ENCODE measurements at places on chromosomes 4 and X.

DNA sequence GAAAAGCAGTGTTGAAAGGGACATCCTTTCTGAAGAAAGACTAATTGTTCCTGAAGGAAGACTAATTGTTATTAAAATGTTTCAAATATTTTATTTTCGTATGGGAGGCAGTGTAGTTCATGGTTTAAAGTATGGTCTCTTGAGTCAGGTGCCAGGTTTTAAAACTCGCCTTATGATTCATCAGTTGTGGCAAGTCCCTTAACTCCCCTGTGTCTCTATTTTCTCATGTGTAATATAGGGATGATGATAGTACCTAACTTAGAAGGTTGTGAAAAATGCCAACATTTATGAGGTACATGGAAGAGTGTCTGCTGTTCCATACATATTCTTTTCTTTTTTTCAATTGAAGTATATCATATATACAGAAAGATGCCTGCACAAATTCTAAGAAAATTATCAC is 414.2 kb upstream of the DIPK2B start:
- DNase-seq, result no peak

- no peak for DNase-seq
Observed at GRCh38 chrX:40104985-40105834, 7.5 kb upstream of the BCOR start.

DNA sequence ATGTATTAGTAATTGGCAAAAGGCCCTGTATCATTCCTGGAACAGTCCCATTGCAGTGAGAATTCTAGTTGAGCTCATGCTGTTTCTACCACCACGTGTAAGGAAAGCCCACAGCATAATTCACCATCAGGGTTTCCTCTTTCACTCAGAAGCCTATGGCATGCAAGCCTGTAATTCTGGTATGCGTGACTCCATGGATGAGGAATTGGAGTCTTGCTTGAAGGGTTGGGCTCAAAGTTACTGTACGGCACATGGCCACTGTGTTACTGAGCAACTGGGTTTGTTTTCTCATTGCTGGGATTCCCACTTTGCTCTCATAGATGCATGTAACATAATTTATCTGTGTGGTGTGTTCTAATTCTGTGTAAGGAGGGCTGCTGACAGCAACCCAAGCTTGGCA is 132.3 kb upstream of the NR3C2 start:
- no peak for DNase-seq

DNA sequence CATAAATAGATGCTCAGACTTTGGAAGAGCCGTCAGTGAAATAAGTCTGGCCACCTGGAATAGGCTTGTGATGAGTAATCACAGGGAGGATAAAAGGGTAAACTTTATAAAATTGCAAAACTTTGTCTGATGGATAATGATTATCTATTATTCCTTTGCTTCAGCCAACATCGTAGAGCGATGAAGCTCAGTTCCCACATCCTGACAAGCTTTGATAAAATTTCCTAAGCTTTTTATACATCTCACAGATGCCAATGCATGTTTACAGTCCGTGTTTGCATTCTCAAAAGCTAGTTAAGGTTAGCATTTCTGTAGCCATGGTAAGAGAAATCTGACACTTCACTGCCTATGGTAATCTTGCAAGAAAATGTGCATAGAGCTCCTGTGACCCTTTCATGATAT is 15.4 kb upstream of the UGDH start:
- no peak for DNase-seq

DNA sequence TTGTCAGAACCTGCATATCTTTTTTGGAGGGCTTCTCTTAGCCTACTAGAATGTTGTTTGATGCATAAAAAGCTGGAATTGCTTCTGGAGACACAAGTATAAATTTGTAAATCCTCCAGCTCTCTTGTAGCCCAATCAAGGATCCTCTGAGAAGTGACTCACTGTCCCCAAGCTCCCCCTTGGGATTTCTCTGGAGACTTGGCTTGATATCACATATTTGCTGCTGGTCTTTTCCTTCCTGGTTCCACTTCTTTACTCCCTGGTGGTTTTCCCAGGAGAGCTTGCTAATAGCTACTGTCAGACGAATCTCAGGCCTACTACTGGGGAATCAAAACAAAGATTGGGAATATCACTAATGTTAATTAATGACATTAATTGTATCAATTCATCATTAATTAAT is 173.1 kb downstream of the STK32B start:
- no peak for DNase-seq

GRCh38 chr4:40334591-40335524 is at the start of gene CHRNA9:
Gene CHRNA9 (plus strand): TSS chr4:40335333. CDS start chr4:40335468, 135 bp downstream.
- DNase-seq, result no peak

- DNase-seq, result no peak
Observed at GRCh38 chr4:4271912-4272311, 18.0 kb downstream of the LYAR start.

DNA sequence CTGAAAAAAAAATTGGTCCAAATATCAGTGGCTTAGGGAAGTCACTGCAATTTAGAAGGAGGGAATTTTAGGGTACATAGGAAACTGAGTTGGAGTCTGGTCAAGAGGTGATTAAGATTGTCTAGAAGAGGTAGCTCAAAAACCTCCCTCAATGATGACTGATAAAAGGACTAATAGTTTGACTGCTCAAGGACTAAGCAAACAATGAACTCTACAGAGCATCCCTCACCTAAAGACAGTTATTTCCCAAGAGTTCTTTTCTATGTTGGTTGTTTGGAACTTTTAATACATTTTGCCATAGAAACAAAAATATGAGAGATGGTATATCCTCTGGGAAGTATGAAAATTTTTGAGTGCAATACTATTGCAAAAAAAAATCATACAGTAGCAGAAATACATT is 35.7 kb downstream of the MAOB start:
- no peak for DNase-seq

DNA sequence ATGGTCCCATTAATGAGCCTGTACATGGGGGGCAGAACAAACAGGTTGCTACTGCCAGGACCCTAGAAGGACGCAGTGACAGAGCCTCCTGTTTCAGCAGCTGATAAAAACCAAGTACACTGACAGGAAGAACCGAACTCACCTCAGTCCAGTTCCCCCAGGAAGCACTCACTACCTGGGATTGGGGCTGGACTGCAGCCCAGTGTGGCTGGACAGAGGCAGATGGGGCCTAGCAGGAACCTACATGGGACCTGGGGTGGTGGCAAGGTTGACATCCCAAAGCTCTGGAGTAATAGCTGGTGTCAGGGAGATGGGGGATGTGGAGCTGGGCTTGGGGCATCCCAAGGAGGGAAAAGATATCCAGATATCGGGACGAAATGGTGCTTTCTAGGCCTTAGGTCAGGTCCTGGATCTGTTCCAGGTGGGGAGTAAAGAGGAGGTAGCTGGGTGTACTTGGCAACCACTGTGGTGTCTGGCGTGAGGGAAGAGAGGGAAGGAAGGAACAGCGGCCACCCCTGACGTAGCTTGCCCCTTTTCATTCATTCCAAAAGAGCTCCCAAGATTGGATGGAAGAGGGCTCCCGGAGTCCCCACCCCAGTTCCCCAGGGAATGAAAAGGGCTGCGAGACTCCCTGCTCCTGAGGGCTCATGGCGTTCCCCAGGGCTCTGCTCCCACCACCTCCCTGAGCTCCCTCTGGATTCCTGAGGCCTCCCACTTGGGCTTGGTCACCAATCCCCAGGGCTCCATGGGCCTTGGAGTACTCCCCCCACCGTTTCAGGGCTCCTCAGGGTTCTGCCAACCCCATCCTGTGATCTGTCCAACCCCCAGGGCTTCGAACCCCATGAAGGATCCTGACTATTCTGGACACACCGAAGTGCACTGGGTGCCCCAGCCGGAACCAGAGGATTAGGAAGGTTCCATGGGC is 4.5 kb downstream of the EMD start:
- DNase-seq, result no peak

DNA sequence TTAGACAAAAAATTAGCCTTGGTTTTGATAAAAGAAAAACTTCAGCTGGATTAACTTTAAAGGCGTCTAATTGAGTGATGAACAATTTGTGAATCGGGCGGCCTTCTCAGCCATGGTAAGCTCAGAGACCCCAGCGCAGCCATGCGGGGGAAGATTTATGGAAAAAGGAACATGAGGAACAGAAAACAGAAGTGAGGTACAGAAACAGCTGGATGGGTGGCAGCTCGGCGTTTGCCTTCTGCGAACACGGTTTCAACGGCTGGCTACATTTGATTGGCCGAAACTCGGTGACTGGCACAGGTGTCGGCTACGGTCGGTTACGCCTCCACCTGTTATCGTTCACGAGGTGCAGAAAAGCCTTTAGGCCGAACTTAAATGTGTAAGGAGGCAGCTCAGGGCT is 401.4 kb upstream of the FAT1 start:
- no peak for DNase-seq
